ENCODE measurements at places on chromosomes 4 and X. TPM values are rescaled to one million over a fixed set of nuclear protein-coding genes. Genes with fewer than 3 reads are reported as not detected.

- DNase-seq, result no peak
These were observed 167.5 kb upstream of the FRMPD4 start for GRCh38 chrX:11970578-11971359.

DNA sequence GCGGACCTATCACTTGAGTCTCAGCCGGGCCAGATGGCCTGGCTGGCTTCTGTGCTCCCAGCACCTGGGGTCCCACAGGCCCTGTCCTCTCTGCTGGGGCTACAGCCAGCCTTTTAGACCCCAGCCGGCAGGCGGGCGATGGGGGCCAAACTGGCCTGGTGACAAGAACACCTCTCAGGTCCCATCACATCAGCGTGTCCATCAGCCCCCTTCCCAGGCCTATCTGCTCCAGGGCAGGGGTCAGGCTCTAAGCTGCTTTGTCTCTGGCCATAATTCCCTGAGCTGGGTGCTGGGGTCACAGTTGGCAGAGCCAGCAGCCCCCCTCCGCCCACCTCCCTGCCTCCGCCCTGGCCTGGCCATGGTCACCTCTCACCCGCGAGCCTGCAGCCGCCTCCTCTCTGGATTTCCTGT is 77.7 kb downstream of the PPP2R2C start:
- no peak for DNase-seq

GRCh38 chr4:1801286-1801958 is 8.3 kb downstream of the FGFR3 start:
- no peak for DNase-seq

DNA sequence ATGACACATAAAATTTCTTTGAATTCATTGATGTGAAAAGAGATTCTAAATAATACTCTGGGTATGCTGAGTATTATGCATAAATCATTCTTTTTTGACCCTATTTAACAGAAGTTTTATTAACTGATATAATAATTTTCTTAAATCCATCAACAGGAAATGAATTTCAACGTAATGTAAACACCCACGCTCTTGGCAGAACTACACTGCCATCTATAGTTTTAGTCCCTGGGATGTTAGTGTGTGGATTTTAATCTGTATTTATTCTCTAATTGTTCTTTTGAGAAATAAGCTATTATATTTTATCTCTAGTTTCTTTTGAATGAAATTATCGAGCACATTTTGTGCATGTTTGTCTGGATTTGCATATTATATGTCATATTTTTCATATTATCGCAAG is 666.8 kb upstream of the NDST4 start:
- DNase-seq, result no peak

DNA sequence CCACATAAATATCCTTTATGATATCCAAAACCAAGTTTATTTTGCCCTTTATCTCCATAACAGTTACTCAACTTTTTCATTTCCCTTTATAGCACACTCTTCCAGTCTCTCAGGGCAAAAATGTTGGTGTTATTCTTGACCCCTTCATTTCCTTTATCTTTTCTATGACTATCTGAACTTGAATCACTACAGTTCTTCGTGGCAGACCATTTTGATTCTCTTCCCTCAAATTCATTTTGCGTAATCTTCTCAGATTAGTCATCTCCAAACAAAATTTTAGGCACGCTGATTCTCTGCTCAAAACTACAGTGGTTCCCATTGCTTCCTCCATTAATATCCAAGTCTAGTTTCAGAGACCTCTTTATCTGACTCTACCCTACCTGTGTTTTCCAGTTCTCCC is 26.1 kb downstream of the RUFY3 start:
- no peak for DNase-seq

GDPD2 gene
- not detected for total RNA-seq

Data from HT-29 (cell line).